Brain (organoid and tissue), 16 donors: ENCODE measurements at places on chromosomes 7 and 10. TPM values are rescaled to one million over a fixed set of nuclear protein-coding genes. Genes with fewer than 3 reads are reported as not detected.
A peak's percentile ranks its signal among the peaks of the same experiment; 100 is the strongest.

The CCDC126 gene
- polyA plus RNA-seq = 4.2 TPM

The CD36 gene
- 0.75 TPM for polyA plus RNA-seq

The CALHM1 gene
- polyA plus RNA-seq = 0.37 TPM

The PYROXD2 gene
- polyA plus RNA-seq = 2.3 TPM

The CCL24 gene
- 1.4 TPM for polyA plus RNA-seq

The CHAT gene
- not detected for polyA plus RNA-seq

The NEURL1 gene
- 71.6 TPM for polyA plus RNA-seq

The HIBADH gene
- 34.8 TPM for polyA plus RNA-seq

The CALML5 gene
- not detected for polyA plus RNA-seq

GRCh38 chr7:122312789-122313188 lies 8.2 kb upstream of the FEZF1 start:
- DNase-seq = no peak

DNA sequence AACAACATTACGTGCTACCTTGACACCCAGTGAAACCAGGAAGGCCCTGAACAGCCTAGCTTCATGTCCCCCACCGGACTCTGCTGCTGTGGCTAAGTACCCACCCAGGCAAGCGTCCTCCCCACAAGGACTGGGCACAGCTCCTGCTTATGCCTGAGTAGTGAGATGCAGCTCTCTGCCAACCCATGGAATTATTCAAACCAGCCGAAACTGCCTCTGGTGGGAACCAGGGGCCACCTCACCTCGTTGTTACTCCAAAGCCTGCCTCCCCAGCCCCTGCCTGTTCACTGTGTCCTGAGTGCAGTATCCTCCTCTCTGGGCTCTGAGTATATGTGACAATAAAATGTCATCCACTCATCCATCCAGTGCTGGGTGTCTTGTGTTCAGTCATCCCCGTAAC lies 52.4 kb downstream of the CAMK2B start:
- DNase-seq = no peak

GRCh38 chr7:1646957-1647891 lies 22.9 kb upstream of the ELFN1 start:
- DNase-seq = peak; percentile 79

- no peak for DNase-seq
These were observed 10.9 kb upstream of the MGAM2 start for GRCh38 chr7:142100634-142101033.

GRCh38 chr10:30437031-30437841 lies 3.3 kb downstream of the MAP3K8 start:
- peak; percentile 41 for DNase-seq

DNA sequence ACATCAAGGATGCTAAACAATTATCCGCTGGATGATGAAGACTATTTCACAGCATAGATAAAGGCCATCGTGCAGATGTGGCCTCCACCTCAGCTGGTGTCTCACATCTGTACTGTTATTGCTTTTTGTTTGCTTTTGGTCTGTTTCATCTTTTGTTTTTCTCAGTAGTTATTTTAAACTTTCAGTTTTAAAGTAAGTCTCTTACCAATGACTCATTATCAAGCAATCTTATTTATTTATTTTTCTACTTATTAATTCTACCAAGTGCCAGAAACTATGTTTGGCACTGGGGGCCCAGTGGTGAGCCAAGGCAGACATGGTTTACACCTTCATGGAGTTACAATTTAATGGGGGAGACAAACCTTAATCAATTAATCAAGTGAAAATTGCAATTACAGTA lies 250.9 kb upstream of the TMEM72 start:
- DNase-seq = no peak

DNA sequence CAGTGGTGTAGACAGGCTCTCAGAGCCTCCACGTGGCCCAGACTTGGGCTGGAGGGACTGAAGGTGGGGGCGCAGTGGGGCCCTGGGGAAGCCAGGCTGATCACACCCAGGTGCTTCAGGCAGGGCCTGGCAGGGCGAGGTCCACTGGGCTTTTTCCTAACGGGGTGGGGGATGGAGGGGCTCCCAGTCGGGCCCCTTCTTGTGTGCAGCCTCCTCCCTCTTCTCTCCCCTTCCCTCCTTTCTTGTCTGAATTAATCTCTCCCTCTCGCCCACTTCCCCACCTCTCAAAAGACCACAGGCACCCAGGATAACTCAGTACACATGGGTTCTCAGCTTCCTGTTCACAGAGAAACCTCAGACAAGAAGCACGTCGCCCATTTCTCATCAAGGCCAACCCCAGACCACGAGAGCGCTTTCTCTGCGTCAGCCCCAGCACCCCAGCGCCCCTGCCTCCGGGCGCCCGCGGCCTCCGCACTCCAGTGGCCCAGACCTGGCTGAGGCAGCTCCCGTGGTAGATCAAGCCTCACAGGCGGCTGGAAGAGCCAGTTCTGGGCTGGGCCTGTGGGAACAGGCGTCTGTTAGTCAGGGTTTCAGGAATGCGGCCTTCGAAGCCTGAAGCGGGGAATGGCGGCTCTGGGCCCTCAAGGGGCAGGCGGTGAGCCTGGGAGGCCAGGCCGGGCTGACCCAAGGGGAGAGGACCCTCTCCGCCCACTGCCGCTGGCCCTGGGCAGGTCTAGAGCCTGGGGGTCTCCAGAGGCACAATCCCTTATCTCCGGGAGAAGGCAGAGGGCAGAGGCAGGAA lies 50.6 kb downstream of the PWWP2B start:
- DNase-seq = no peak

DNA sequence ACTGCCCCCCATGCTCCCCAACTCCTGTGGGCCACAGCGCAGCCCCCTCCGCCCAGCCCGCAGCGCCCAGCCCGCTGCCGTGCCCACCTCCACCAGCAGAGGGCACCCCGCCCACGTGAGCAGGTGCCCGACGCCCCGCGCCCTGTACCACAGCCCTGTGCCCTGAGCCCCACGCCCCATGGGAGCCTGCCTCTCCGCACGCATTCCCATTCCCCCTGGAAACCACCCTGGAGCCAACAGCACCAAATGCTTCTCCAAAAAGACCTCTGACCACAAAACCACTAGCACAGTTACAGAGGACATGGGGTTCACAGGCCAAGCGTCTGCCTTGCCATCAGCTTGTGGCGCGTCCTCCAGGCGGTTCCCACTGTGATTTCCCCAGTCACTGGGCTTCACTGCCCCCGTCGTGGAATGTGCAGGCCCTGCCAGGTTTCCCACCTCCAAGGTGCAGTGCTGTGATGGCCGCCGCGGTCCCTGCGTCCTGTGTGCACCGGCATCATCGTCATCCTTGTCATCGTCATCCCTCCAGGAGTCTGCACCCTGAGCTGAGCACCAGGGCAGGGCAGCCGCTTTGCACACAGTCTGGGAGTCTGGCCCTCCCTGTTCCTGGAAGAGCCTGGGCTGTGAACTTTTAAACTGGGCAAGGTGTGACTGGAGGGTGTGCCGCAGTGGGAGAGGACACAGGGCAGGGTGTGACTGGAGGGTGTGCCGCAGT lies 61.7 kb downstream of the PWWP2B start:
- DNase-seq = no peak

DNA sequence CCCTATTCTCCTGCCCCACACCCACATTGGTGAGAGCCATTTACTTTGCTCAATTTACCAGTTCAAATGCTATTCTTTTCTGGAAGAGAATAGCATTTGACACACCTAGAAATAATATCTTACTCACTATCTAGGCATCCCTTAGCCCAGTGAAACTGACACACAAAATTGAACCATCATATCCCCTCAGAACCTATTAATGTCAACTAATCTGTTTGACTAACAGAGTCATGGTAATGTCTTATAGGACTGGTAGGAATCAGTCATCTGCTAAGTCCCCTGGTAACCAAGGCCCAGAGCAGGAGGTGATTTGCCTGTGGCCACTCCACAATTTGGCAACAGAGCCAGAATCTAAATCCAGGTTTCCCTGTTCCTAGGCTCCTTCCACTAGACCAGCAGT lies 63.3 kb downstream of the PPP1R3C start:
- no peak for DNase-seq

DNA sequence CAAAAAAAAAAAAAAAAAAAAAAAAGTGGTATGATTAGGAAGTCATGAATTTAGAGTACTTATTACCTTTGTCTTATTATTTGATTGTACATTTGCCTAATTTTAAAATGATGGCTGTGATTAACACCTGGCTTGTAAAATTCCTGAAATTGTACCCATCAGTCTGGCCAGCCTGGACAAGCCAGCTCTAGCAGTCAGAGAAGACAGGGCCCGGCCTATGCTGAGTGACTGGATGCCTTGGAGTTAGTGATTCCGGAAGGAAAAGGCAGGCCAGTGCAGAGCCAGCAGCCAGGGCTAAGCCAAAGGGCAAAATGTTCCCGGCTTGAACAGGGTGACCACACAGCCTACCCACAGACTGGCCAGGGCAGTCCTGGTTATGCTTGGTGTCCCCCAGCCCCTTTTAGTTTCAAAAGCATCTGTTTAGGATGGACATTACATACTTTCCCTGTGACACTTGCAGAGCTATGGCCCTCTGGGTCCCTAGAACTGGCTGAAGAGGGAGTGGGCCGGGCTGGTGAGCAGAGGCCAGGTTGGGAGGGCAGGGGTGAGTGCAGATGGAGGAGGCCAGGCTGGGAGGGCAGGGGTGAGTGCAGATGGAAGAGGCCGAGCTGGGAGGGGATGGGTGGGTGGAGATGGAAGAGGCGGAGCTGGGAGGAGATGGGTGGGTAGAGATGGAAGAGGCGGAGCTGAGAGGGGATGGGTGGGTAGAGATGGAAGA lies 61.7 kb downstream of the PROSER2 start:
- no peak for DNase-seq

- no peak for DNase-seq
These were observed 14.3 kb downstream of the GRK5 start for GRCh38 chr10:119221666-119222065.

DNA sequence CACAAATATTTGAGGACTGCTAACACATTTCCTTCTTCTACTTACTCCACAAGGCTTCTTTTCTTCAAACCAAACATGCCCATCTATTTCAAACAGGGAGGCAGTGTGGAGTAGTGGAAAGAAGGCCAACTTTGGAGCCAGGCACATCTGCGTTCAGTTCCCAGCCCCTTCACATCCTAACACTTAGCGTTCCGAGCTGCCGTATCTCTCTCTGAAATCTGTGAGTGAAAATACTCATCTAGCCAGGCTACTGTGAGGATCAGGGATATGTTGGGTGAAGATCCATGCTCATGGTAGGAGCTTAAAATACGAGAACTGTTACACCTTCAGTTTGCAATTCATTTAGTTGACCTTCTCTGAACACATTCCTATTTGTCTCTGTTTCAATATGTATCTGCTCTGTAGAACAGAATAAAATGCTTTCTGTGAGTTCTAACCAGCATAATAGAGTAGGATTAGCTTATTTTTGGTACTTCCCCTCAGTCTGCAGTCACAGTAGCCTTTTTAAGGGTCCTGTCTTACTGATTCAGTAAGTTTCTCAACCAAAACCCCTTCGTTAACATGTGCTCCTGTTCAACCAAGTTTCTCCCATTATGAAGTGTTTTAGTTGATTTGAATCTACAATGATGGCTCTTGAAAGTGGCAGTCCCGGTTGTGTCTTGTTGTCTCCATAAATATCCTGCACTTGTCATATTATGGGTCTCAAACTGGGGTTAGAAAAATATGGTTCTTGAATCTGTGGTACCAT lies 3.3 kb upstream of the MEST start:
- DNase-seq = no peak

DNA sequence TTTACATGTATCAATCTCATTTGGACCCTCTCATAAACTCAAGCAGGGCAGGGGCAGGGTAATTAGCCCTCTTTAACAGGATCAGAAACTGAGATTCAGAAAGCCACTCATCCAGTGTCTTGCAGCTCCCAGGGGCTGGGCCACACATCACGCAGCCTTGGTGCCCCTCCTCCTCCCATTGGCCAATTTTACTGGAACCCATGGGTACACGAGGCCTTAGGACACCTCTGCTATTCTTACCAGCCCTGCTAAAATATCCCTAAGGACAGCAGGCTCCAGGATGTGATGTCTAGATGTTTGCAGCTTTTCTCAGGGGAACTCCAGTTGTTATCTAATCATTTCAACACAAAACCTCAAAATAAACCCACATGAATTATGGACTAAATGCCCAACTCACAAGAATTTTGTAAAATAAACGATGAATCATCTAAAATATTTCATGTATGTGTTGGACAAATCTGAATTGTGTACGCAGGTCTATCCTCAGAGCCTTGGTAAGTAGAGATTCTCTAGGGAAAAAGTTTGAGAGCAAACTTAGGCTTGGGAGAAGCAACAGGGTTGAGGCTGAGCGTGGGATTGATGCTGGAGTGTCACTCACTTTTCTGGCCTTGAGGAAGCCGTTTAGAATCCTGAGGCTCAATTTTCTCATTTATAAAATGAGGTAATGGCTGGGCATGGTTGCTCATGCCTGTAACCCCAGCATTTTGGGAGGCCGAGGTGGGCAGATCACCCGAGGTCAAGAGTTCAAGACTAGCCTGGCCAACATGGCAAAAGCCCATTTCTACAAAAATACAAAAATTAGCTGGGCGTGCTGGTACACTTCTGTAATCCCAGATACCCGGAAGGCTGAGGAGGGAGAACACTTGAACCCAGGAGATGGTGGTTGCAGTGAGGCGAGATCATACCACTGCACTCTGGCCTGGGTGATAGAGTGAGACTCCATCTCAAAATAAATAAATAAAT lies 69.7 kb upstream of the TNS3 start:
- DNase-seq = no peak

DNA sequence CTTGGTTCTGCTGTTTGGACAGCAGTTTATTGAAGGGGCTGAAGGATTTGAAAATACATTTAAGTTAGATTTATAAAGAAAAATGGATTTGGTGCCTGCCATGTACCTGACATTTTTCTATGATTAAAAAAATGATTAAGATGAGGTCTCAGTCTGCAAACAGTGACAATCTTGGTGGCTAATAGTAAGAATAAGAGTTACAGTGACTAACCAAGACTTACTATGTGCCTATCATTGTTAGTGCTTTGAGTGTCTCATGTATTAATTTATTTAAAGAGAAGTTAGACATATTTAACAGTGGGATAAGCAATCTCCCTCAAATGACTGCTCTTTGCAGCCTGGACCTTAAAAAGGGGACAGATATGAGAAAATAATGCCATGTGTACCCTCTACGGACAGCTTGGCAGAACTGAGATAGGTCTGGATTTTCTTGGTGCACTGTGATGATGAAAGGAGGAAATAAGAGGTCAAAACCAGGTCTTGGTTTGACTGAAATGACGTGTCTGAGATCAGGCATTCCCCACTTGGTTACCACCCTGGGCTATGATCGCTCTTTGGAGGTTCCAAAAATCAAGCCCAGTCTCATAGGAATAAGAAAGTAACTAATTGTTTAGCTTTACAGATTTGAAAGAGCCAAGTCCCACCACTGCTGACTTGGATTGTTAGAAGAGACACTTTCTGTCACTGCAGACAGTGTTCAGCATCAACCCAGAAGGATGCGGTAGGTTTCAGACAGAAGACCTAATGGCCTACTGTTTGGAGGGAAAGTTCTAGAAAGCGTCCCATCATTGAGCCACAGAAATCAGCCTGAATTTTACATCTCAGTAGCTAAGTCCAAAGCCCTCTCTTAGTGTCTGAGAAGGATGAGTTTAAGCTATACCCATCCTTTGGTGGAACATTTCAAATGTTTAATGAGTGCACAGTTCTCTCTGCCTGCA lies 2.1 kb downstream of the CASP7 start:
- DNase-seq = no peak
